ENCODE measurements at places on chromosomes 2 and 18.

DNA sequence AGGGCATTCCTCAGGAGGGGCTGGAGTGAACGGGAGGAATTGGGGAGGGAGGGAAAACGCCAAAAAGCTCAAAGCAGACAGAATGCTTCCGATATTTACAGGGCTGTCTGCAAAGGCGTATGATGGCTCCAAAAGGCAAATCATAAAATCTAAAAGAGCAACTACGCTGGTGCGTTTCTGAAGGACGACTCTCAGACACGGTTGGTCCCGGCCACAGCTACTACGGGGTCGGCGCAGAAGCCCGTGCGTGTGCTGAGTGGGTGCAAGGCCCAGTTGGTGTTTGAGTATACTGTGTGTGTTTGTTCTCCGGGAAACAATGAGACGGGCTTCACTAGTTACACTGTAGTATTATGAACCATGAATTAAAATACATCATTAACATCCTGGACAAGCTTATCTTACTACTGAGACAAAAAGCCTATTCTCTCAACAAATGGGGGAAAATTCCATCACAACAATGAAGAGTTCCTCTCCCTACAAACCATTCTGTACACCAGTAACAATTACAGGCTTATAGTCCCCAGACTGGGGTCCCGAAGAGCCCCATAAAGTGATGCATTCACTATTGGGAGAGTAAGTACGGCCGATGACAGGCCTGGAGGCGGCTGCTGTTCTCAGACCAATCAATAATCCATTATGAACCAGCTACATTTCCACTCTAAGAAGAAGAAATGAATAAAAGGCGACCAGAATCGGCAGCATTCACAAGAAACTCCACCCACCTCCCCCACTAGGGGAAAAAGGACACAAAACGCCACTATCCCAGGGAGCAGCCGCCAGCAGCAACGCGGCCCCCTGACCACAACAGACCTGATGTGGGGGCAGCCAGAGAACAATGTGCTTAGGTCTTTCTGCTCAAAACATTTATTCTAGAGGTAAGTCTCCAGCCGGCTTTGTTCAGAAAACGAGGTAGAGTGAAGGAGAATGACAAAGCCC lies 43.4 kb downstream of the ZNF516 start:
- peak; percentile 21 for DNase-seq

DNA sequence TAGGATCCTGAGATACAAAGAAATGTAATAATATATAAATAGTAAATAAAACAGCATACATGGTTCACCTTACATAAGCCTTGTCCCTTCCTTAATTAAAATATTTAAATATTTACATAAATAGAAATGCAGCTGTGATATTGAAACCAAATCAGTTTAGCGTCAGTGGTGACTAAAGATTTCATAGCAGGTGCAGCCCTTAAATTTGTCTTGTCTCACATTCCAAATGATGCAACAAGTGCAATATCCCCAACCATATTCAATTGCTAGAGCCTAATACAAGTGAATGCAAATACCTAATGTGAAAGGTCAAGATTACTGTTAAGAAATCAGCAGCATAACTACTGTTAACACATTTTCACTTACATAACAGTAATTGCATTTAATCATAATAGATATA lies 539.5 kb downstream of the NYAP2 start:
- no peak for DNase-seq

DNA sequence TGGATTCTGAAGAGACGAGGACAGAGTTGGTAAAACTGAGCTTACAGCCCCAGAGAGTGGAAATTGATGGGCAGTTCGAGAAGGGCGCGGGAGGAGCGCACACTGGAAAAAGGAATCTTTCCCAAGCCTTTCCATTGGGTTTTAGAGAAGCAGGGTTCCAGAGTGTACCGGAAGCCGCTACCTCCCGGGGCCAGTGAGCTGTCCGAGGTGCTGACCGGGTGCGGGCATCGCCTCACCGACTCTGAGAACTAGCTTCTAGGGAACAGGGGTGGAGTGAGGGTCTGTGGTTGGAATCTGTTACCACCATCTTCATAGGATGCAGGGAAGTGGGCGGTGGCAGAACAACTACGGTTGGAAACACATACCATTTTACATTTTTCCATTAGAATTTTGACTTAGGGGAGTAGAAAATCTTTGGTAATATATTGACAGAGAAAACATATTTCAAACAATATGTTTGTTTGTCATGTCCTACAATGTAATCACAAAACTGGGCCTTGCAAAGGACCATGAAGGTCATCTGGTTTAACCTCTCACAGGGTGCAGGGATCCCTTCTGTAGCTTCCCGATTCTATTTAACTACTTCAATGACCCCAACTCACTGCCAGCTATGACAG lies 724 bp downstream of the NMS start:
- DNase-seq, result peak; percentile 38

DNA sequence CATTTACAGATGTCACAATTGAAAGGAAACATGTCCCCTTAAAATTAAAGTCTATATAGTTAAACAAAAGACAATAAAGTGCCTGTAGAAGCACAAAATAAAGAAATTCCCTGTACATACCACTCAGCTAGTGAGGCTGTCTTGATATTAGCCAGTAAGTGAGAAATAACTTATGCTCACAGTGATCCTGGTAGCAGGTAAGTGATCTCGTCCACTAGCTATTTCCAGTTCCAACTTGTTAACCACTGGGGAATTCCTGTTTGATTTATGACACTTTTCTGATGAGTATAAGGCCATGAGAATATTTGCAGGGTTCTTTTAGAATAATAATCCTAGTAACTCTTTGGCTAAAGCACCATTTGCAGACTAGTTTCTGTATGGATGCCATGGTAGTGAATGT lies 127.9 kb upstream of the PGAP1 start:
- no peak for DNase-seq

DNA sequence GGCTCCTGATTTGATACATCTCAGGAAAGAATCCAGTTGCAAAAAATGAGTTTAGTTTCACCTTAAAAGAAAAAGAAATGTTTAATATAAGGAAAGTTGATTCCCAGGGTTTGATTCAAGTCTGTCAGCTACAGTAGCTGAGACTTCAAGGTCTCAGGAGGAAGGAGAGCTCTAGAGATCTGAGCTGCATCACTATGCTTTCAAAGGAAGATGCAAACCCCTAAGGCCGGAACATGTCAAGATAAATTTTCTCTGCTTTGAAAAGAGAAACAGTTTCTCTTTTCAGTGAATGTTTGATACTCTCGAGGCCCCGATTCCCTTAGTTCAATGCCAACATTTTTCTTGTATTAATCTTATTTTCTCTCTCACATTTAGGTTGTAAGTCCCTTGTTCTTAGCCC lies 128.6 kb downstream of the RGPD3 start:
- DNase-seq, result no peak

- DNase-seq, result no peak
These were observed 17.6 kb upstream of the BOK start for GRCh38 chr2:241540771-241541561.

GRCh38 chr2:883260-883802 lies 67.3 kb upstream of the SNTG2 start:
- DNase-seq, result no peak

DNA sequence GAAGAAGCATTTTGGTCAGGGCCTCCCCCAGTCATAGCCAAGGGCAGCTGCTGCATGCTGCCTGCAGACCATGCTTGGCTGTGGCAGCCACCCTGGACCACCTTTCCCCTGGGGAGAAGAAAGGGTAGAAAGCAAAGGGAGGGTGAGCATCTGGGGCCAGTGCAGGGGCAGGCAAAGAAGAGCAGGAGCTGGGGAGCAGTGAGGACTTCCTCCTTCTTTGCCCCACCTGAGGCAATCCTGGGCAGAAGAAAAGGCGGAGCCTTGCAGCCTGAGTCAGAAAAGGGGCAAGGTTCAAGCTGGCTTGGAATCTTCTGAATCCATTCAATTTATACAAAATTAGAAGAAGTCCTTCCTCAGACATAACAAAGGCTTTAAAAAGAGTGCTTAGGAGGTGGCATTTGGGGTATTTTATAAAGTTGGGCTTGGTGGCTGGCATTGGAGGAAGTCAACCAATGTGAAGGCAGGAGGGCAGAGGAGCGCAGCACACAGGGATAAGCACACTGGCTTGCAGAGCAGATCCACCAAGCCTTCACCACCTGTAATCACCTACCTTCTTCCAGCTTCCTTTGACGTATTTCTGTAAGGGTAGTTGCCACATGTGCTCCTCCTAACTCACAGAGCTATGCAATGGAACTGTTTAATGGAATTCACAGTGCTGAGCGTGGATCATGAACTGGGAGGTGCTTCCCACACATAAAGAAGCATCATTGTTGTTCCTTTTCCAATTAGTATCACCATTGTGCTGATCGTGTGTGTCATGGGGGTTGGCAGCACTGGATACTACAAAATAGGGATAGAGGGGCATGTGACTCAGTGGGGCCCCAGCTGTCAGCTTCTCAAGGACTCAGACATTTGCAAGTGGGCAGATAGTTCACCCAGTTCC lies 154.4 kb upstream of the EPAS1 start:
- no peak for DNase-seq

DNA sequence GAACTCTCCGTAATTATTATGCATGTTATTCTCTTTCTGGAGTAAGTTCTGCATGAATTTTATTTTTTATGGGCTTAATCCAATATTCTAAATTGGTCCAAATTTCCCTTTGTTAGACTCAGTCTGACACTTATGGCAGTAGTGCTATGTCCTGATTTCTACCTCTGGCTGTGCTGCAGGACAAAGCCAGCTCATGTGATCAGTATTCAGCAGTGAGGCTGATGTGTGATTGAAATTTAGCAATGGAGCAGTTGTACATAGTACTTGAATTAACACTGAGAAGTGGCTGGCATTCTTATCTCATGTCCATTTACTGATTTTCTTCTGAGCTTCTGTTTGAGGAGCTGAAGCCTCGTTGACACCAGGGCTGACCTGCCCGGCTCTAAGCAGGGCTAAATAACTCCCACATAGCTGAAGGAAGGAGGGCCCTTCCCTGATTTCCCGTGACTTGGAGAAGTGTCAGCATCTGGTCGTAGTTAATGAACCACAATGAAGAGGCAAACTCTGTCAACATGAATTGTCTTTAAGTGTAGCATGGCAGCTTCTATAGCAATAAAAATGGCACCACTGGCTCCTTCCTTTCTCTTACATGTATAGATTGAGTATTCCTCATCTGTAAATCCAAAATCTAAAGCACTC lies 159.0 kb upstream of the RASGRP3 start:
- DNase-seq, result no peak

- DNase-seq, result no peak
These were observed 17.7 kb downstream of the MBOAT2 start for GRCh38 chr2:8985561-8986326.

GRCh38 chr18:21759836-21760235 lies 19.2 kb downstream of the MIB1 start:
- no peak for DNase-seq

DNA sequence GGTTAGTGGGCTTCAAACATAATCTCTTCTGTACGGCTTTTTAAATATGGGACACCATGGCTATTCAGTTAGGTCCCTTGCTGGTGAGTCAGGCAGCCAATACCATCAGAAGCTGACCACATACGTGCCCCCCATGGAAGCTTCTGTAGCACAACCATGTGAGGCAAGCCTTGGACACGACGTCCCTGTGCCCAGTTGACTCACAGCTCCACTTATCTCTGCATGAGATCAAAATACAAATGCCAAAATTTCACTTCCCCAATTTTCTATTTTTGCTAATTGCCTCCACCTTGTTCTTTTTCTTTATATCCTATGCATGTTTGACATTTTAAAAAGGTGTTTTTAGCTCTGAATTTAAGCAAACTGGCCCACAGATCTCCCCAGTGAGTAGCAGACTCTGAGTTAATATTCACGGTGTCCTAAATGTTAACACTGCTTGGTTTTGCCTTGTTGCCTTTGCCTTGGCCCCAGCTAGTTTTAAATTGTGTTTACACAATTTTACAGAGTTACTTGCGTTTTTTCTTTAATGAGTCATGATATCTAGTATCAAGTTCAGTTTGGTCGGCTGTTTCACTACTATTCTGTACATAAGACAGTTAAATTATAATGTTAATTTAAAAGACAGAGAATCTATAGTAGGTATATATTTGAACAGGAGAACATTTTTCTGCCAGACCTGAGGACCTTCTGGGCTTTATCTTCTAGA lies 77.5 kb downstream of the CDCA7 start:
- no peak for DNase-seq

DNA sequence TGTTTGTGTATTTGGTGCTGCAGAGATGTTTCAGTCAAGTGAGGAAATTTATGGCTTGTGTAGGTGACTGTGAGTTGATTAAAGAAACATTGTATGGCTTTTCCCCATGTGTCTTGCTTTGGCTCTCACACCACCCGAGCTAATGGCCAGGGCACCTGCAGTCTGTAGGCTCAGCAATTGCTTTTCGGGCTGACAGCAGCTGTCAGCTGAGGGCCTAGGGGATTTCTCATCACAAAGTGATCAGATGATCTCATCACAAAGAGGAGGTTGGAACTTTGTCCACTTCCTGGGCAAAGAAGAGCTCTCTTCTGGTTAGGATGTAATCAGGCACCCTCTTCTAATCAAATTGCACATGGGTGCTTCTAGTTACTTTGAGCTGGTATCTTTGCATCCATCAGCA lies 632.2 kb downstream of the SLC4A3 start:
- DNase-seq, result no peak

- DNase-seq, result peak; percentile 93
These were observed 32.9 kb downstream of the HS1BP3 start for GRCh38 chr2:20617892-20618467.

GRCh38 chr18:74266161-74266560 lies 25.6 kb downstream of the CYB5A start:
- no peak for DNase-seq

DNA sequence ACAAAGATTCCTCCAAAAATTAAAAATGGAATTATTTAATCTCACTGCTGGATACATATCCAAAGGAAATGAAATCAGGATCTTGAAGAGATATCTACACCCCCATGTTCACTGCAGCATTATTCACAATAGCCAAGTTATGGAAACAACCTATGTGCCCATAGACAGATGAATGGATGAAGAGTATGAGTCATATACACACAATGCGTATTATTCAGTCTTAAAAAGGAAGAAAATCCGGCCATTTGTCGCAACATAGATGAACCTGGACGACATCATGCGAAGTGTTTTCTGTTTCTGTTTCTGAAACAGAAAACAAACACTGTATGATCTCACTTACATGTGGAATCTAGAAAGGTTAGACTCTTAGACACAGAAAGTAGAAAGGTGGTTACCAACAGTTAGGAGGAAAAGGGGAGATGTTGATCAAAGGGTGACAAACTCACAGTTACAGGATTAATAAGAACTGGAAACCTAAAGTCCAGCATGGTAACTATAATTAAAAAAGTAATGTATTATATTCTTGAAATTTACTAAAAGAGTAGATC lies 87.8 kb upstream of the ERBB4 start:
- DNase-seq, result no peak

All from left lung (tissue), 14 donors.